ENCODE measurements at places on chromosomes 7 and 10.

GRCh38 chr10:75972491-75973276 lies 541.3 kb downstream of the LRMDA start:
- no peak for DNase-seq

GRCh38 chr10:119246862-119247549 lies 39.6 kb downstream of the GRK5 start:
- DNase-seq, result no peak

DNA sequence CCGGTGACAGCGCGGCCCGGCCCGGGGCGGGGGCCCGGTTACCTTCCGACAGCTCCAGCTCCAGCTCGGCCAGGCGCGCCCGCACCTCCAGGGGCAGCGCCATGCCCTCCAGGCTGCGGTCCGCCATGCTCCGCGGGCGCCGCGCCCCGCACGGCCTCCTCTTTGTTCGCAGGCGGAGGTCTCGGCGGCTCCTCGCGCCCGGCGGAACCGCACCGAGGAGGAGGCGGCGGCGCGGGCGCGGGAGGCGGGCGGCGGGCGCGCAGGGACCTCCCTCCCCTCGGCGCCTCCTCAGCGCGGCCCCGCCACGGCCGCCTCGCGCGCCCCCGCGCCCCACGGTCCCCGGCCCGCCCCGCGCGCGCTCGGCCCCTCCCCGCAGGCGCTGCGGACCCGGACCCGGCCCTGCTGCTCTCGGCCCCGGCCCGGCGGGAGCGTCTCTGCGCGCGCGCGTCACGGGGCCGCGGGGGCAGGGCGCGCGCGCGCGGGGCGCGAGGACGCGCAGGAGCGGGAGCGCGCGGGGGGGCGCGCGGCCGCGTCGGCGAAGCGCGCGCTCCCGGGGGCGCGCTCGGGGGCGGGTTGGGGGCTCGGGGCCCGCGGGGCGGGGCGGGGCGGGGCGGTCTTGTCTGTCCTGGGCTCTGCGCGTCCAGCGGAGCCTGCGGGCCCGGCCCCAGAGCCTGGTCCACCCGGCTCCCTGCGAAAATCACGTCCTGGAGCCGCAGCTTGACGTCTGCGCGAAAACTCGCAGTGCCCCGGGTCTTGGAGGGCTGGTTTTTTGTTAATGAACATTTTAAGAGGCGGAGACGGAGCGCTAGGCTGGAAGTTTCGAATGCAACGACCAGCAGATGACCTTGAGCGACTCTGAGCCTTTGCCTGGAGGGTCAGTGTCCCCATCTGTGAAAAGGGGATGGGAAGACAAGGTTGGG lies at the start of gene DIP2C:
Gene DIP2C (minus strand): TSS at position 217 of the 920 bp plus-strand sequence. CDS start 90 bp downstream, at position 127.
- DNase-seq, result no peak

GRCh38 chr10:3902054-3902808 lies 117.2 kb upstream of the KLF6 start:
- no peak for DNase-seq

DNA sequence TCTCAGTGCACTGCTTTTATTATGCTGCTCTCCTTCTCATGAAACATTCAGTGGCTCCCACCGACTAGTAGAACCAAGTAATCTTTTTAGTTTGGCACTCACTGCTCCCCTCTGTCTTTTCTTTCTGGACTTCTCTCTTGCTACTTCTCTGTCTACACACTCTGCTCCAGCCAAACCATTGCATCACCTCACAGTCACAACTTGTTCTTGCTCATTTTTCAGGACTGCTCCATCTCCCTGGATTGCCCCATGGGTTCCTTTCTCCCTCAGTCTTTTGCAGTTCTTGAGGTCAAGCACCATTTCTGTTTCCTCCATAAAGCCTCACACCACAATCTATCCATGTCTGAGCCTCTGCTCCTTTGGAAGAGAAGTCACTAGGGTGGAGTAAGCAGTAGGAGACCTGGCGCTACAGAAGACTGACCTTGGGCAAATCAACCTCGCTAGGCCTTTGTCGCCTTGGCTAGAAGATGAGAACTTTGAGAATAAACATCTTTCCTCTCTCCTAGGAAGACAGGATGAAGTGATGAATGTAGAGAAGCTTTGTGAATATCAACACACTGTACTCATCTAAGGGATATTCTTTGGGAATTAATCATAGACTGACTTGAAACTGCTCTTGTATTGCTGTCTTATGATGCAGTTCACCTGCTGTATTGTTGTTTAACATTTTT lies 186.2 kb downstream of the LRMDA start:
- no peak for DNase-seq

- DNase-seq, result no peak
Measured at GRCh38 chr10:80598084-80598798, 60.5 kb downstream of the SH2D4B start.

- DNase-seq, result no peak
Measured at GRCh38 chr7:121126801-121127534, 138.5 kb downstream of the CPED1 start.

GRCh38 chr10:69747179-69747578 lies 54.5 kb upstream of the COL13A1 start:
- no peak for DNase-seq

DNA sequence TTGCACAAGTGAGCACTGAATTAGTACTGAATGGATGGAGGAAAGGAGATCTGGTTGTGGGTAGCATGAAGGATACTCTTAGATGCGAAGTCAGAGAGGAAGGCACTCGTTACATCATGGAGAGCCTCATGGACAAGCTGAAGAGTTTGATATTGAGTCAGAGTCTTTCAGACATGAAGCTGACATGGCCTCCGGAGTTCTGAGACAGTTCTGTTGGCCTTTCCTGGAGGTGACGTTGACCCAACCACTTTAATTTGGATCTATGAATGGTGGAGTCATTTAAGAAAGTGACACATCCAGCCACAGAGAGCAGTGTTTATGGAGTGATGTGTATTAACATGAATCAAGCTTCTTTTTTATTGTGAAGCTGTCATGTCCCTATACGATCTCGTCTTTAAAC lies 286.3 kb upstream of the CDC14C start:
- no peak for DNase-seq

DNA sequence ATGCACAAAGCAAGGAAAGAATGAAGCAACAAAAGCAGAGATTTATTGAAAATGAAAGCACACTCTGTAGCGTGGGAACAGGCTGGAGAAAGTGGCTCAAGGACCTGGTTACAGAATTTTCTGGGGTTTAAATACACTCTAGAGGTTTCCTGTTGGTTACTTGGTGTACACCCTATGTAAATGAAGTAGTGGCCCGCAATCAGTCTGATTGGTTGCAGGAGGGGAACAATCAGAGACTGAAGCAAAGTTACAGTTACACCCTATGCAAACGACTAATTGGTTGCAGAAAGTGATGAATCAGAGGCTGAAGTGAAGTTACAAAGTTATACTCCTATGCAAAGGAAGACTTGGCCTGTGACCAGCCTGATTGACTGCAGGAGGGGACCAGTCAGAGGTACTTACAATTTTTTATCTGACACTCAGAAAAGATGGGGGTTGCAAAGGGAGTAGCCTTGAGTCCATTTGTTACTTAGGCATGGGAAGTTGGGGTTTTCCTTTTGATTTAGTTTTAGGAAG lies 3.6 kb upstream of the MTPN start:
- peak; percentile 23 for DNase-seq

DNA sequence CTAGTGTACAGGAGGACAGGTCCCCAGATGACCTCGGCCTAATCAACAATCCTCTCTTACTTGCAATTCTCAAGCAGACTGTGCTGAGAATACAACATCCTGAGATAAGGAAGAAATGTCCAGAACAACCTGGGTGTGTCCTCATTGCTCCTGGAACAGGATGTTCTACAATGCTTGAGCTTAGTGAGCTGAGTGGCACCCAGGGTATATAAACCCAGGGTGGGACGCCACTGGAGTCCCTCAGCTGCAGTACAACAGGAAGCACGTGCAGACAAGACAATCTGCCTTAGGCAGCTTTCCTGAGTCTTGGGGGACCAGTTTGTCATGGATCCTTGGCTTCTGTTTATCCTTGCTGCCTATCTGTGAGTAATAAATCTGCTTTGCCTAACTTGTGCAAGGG lies 27.7 kb upstream of the SLC25A13 start:
- DNase-seq, result no peak

DNA sequence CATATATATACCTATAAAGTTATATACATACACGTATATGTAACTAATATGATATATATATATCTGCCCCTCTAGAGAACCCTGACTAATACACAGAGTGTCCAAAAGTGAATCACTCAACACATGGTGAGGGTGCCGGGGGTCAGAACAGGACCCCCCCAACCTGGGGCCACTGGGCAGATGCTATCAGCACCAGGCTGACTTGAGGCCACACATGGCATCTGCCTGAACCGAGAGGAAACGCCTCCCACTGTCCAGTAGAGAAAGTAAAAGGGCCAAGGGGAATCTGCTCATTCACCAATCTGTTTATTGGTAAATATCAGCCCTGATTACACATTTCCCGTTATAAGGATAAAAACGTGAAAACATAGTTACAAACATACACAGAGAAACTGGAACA lies 218.3 kb downstream of the PTPRN2 start:
- no peak for DNase-seq

GRCh38 chr7:103343332-103343731 lies 1.2 kb downstream of the DNAJC2 start:
- no peak for DNase-seq

- DNase-seq, result no peak
Measured at GRCh38 chr10:35819011-35819410, 176.9 kb upstream of the FZD8 start.

GRCh38 chr7:45592230-45592991 lies 18.2 kb downstream of the ADCY1 start:
- DNase-seq, result no peak

DNA sequence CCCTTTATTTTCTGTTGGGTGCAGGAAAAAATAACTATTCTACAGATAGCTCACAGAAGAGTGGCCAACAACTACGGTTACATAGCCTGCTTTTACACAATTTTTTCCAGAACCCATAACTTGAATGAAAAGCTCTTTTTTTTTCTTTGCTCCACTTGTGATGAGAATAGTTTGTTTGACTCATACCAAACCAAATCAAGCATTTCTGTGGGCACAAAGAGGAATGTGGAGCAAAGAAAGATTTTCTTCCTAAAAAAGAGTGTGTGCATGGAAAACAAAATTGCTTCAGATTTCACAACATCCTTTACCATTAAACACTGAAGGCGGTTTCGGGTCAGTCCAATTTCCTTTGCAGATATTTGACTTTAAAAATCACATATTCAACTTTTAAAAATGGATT lies 54.8 kb upstream of the RAB11FIP2 start:
- no peak for DNase-seq

- DNase-seq, result no peak
Measured at GRCh38 chr10:22222236-22223190, 4.7 kb upstream of the EBLN1 start.

DNA sequence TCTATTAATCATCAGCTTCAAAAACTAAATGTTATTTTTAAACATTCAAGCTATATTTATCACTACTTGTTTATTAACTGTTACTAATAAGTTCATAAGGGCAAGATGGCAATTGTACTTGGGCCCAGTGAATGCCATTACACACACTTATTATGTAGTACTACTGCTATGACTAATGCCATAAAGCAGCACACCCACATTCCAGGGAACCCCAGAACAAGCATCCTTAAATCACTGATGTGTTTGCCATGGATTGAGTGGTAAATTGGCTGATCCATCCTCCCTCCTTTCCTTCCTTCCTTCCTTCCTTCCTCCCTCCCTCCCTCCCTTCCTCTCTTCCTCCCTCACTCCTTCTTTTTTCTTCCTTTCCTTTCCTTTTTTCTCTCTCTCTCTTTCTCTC lies 37.4 kb upstream of the RSU1 start:
- no peak for DNase-seq

DNA sequence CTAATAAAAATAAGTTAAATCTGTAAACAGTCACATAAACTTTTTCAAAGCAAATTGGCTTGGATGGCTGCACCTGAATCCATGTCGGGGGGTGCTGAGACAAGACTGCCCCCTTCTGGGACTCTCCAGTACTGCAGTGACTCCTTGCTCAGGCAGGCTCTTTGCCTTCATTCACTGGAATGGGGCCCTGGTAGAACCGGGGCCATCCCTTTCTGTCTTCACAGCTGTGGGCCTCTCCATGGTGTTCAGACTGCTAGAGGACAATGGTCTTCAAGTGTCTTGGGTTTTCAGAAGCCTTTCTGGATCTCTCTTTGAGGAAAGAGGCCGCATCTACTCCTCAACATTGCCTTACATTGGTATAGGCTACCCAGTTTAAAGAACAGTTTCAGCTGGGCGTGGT lies 16.1 kb upstream of the IMPDH1 start:
- DNase-seq, result peak; percentile 71

DNA sequence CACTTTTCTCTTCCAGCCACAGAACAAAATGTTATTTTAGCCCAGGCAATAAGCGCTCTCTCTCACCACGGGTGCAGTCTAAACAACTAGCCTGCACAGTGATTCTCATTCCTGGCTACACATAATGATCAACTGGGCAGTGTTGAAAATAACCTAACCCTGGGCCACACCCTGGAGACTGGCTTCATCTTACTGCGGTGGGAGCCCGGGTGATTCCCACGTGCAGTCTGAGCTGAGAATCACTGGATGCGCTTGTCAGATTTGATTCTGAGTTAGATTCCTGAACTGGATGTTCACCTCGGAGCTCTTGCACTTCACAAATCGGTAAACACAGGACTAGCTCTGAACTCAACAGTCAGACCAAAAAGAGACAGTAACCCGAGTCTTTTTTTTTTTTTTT lies 14.9 kb downstream of the ZC3HAV1 start:
- DNase-seq, result no peak

GRCh38 chr10:89032141-89032891 lies 41.7 kb downstream of the FAS start:
- no peak for DNase-seq

DNA sequence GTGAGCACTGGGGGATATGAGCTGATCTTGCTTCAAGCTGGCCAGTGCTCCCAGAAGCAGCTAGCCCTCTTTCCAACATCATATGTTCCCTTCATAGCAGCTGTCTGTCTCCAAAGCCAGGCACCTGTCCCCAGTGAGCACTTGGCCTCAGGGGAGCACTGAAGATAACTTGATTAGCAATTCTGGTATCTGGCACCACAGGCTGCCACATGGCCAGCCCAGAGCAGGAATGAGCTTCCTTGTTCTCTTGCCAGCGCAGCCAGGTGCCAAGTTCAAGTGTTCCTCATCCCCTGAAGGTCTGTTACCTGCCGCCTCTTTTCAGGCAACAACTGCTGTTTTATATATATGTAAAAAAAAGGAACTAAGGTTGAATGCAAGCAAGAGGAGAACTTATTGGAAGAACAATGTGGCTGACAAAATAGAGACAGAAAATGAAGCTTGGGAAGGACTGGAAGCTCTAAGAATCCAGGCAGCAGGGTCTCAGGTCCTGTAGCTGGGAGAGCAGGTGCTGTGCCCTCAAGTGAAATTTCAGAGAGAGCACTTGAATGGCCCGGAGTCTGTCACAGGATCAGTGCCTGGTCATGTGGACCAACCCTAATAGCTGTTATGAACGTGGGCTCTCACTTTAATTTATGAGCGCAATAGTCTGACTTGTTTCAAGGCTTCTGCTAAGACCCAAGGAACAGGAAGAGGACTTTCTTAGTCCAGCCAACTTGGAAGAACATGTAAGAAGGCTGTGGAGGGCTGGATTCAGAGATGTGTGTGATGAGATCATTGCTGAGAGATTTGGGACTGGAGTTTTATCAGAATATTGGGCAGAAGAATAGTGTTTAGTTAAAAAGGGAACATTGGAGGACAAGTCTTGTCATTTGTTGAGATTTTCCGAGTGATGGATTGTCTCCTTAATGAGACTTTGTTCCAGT lies 267.2 kb downstream of the GLRX3 start:
- DNase-seq, result no peak
